ENCODE measurements at places on chromosomes 16 and 17.

- DNase-seq, result no peak
Measured at GRCh38 chr17:48568499-48569239, 9.5 kb downstream of the HOXB4 start.

- DNase-seq, result no peak
Measured at GRCh38 chr16:81784072-81784795, 5.1 kb downstream of the PLCG2 start.

DNA sequence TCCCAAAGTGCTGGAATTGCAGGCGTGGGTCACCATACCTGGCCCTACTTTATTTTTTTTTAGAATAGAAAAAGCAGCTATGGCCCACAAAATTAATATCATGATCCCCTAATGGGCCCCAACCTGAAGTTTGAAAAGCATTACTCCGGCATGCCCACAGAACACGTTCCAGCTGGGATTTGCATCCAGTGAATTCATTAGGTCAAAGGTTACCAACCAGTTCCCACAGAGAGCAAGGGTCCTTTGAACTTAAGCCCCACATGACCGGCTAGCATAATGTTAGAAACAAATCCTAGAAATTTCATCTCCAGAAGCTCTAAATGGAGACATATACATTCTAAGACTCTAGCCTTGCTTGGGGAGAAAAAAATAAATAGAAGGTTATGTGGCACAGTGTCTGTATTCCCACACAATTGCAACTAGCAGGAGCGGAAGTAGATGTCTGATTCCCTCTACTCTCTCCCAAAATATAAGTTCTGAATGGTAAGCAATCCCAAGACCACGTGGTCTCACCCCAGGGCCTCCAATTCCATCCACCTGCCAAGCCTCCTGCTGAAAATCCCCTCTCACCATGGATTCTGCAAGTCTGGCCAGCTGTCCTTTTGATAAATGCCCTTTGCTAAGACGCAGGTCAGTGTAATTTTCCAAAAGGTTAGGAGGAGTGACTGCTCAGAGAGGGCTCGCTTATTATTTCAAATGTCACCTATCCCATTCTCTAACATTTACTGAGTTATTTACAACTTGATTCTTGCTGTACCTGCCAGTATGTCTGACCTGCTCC is 395.8 kb downstream of the NPIPA8 start:
- DNase-seq, result no peak

DNA sequence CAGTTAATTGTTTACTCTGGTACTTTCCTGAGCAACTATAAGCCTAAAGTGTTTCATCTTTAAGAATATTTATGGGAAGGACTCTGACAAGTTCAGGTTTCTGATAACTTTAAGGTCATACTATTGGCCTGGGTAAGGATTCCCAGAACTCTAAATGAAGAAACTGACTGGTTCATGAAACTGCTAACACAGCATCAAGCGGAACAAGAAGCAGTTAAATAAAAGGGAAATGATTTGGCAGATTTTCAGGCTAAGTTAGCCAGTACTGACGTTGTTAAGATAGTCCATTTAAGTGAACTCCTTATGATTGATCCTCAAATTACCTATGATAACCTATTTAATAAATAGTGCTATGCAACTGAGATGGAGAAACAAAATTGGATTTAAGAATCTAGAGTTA is 101.6 kb upstream of the CES5A start:
- no peak for DNase-seq

DNA sequence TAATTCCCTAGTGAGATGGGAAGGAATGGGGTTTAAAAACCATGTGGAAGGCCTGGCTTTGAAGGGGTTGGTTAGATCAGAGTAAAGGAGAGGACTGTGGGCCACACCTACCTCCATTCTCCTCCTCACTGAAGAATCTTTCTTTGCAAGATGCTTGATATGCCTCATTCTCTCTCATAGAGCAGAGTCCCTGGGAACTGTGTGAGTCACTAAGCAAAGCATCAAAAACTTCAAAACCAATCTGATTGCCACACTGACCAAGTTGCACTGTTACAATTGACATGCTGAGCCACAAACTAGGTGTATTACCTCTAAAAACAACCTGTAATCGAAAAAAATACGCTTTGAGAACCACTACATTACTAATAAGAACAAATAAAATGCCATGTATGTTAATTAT is 2.0 kb downstream of the TUBD1 start:
- no peak for DNase-seq

DNA sequence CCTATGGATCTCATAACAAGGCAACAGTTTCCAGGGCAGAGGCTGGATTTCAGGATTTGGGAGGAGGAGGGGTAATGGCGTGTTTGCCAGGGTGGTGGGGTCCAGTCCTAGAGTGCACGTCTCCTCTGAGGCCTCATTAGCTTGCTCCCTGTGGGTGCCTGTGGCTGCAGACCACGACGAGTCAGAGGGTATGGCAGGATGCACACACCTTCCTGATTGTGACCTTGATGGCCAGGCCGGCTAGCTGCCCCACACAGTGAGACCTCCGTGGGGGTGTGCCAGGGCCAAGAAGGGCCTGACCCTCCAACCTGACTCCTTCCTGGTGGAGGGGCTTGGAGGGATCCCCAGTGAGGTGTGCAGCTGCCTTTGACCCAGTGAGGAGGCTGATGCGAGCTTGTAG is 4.0 kb upstream of the SMTNL2 start:
- DNase-seq, result no peak

DNA sequence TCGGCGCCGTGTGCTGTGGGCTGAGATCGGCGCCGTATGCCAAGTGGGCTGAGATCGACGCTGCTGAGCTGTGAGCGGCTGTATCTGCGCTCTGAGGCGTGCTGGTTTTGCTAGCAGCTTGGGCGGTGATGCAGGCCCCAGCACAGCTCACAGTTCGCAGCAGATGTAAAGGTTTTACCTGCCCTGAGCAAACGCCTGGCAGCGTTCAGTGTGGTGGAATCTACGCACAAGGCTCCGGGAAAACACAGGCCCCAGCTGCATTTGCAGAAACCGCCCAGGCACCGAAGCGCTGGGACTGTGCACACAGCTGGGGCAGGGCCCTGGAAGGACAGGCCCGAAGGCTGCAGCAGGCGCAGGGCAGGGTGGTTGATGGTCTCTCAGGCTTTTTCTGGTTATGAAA is 8.0 kb upstream of the ZNF469 start:
- peak; percentile 14 for DNase-seq

- DNase-seq, result no peak
Measured at GRCh38 chr16:626787-627453, 3.9 kb upstream of the WFIKKN1 start.

- no peak for DNase-seq
Measured at GRCh38 chr16:21628772-21629171, 23.6 kb downstream of the IGSF6 start.

DNA sequence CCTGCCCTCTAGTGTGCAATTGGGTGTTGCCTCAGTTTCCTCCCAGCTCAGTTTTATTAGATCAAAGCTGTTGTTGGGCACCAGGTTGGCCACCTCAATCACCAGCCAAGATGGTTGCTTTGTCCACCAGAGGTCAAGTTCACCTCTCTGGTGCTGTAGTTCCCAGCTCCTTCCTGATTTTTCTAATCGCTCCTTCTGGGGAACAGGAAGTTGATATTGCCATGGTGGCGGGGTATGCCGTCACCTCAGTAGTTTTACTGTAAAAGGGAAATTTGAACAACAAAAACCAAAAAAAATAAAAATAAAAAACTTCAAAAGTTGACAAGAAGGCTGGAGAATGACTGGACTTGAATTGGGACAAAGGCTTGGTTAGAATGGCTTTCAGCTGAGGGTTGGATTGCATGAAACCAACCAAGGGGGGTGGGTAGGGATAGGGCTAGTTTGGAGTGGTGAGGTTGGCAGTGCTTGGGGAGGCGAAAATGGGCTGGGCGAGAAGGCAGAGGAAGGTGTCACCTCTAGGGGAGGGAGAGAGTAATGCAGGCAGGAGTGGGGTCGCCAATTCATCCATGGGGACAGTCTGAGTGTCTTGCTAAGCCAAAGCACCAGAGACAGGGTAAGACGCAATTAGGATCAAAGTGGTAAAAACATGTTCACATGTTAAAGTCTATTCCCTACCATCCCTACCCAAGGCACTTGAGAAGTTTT is 6.2 kb downstream of the EFNB3 start:
- no peak for DNase-seq

DNA sequence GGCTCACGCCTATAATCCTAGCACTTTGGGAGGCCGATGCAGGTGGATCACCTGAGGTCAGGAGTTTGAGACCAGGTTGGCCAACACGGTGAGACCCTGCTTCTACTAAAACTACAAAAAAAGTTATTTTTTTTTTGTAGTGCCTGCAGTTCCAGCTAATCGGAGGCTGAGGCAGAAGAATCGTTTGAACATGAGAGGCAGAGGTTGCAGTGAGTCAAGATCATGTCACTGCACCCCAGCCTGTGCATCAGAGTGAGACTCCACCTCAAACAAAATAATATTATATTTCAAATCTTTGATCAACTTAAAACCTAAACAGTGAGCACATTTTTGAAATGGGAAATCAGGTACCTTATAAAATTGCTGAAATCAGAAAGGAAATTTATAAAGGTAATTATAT is 36.5 kb downstream of the NCOR1 start:
- no peak for DNase-seq

Data from heart left ventricle (tissue), 16 donors.